ENCODE measurements at places on chromosomes 3 and 15.

GRCh38 chr15:73794443-73795133 lies 41.4 kb upstream of the INSYN1 start:
- no peak for DNase-seq

DNA sequence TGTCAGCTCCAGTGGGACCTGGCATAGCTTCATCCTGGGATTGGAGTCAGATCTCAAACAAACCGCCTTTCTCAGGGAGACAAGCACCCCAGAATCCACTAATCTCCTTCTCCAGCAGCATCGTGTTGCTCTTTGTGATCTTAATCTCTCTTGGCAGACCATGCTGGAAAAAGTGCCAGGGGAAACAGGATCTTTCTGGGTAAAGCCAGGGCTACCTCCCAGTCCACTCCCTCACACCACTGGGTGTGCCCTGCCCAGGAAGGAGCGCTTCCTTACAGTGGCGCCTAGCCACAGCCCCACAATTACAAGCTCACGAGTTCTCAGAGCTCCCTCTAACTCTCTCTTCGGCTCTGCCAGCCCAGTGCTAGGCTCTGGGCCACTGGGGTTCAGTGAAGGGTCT lies 32.2 kb downstream of the RPLP1 start:
- no peak for DNase-seq

- no peak for DNase-seq
Measured at GRCh38 chr15:96267463-96267862, 63.0 kb upstream of the NR2F2 start.

GRCh38 chr15:57183614-57184344 lies 192.5 kb upstream of the CGNL1 start:
- no peak for DNase-seq

DNA sequence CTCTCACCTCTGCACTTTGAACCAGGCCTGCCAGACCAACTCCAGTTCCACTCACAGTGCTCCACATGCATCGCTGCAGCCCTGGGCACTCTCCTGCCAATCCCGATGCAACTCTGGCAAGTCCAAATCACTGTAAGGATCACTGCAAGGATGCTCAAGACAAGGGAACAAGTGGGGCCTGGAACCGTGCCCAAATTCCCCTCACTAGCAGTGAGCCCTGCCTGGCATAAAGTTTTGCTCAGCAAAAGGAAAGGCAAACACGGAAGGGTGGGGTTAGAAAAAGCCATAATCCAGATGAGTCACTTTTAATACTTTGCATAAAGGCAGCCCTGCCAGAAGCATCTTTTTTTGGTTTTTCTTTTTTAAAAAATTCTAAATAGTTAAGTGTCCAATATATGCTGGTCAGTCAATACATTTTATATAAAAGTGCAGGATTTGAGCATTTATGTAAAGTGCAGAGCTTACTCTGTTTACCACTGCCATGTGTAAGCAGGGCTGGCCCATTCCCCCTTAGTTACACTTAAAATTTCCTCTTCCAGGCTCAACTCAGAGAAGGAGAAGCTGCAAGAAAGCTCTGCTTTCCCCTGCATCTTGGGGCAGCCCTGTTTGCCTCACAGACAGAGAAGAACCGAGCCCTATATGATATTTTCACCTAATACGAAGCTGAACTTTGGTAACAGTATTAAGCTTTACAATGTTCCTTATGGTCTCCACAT lies 102.2 kb downstream of the CD47 start:
- DNase-seq: no peak

GRCh38 chr15:34203936-34204335 lies 6.0 kb downstream of the KATNBL1 start:
- no peak for DNase-seq

GRCh38 chr3:129611812-129612533 lies 5.5 kb upstream of the PLXND1 start:
- DNase-seq: no peak

DNA sequence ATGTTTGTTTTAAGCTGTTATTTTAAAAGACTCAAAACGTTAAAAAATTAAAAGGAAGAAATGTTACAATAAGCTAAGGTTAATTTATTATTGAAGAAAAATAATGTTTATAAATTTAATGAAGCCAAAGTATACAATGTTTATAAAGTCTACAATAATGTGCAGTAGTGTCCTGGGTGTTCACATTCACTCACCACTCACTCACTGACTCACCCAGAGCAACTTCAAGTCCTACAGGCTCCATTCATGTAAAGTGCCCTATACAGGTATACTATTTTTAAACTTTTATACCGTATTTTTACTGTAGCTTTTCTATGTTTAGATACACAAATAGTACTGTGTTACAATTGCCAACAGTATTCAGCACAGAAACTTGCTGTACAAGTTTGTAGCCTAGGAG lies 55.2 kb downstream of the COL8A1 start:
- no peak for DNase-seq

- no peak for DNase-seq
Measured at GRCh38 chr3:160950954-160951353, 154.2 kb downstream of the B3GALNT1 start.

- DNase-seq: no peak
Measured at GRCh38 chr3:42805141-42805821, 991 bp upstream of the HIGD1A start.

DNA sequence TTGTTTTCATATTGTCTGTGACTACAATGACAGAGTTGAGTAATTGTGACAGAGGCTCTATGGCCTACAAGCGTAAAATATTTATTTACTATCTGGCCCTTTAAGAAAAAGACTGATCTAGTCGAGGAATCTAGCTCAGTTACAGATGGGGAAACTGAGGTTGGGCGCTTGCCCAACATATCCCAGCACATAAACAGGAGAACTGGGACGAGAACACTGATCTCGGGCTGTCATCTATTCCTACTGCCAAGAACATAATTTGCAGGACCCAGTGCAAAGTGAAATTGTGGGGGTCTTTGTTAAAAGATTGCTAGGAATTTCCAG lies 1.9 kb downstream of the FES start:
- no peak for DNase-seq

GRCh38 chr3:58287354-58287753 lies 18.7 kb upstream of the RPP14 start:
- DNase-seq: no peak

All from stimulated activated CD8-positive, alpha-beta memory T cell treated with anti-CD3 and anti-CD28 coated beads, Interleukin-4, amount 100 ng/mL, for 48 hours (primary cell).